Heart right ventricle (tissue), 16 donors: ENCODE measurements at places on chromosomes 4 and X. TPM values are rescaled to one million over a fixed set of nuclear protein-coding genes. Genes with fewer than 3 reads are reported as not detected.

ZFP92 gene
- 0.23 TPM for total RNA-seq

NALF2 gene
- 37.6 TPM for total RNA-seq

SSX1 gene
- not detected for total RNA-seq

GLRA3 gene
- not detected for total RNA-seq

TRAM1L1 gene
- 1.2 TPM for total RNA-seq

SRPX2 gene
- total RNA-seq: 18.0 TPM
